IMR-90 (cell line): ENCODE measurements at places on chromosomes 13 and 19. TPM values are rescaled to one million over a fixed set of nuclear protein-coding genes. Genes with fewer than 3 reads are reported as not detected.

DNA sequence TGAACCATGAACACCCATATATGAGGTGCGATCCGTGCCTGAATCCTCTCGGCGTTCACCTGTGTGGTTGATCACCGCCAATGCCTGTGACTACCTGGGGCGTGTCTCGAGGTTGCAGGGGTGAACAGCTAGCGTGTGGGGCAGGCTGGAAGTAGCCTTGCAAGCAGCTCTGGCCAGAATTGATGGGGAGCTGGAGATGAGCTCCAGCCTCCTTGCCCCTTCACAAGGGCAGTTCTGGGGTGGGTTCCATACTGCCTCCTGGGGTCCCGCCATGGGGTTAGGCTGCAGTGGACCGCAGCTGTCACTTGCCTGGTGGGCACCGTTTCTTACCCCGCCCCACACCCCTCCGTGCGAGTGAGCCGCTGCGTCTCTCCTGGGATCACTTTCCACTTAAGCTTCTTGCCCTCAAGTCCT lies 154.5 kb upstream of the SOX1 start:
- H3K36me3 ChIP-seq = no peaks in the 10 kb centered on the region
- DNase-seq = no peak
- no peak overlapping the region for H3K27ac ChIP-seq
- H3K4me3 ChIP-seq = no peak overlapping the region
- H3K27me3 ChIP-seq = no peaks in the 10 kb centered on the region
- H3K4me1 ChIP-seq = no peaks in the 10 kb centered on the region

Gene CERS1
- 0.56 and 0.90 TPM in 2 replicates for total RNA-seq

DNA sequence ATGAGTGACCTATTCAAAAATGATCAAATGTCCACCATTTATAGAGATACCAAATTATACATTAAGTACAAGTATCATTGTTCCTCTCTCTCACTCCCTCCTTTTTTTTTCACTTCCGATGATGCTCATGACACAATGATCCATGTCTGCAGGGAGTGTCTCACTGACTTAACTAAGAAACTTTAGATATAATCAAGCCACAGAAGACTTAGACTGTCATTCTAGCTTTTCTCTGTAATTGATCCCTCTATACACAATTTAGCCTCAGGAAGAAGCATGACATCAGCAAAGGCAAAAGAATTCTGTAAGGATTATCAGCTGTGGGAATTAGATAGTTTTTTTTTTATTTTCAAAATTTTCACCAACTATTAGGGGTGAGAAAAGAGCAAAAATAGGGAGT lies 734.9 kb upstream of the PCDH9 start:
- no peaks in the 10 kb centered on the region for H3K36me3 ChIP-seq
- no peak for DNase-seq
- H3K27ac ChIP-seq = no peak overlapping the region
- no peaks in the 10 kb centered on the region for H3K27me3 ChIP-seq
- H3K4me1 ChIP-seq = no peaks in the 10 kb centered on the region
- H3K4me3 ChIP-seq = no peak overlapping the region

DNA sequence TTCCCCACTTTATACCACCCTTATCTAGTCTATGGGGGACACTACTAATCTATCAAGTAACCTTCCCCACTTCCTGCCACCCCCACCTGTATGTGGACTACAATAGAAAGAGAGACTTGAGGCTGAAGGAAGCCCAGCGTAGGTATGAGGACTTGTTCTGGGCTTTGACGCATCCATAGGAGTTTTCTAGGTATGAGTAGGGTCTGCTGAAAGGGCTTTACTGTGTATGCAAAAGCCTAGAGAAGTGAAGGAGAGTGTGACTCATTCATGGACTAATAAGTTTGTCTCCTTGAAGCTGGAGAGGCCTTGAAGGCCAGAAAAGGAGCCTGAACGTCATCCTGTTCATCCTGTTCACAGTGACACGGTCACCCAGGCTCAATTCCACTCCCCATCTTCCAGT lies 21.8 kb downstream of the TINCR start:
- no peak for DNase-seq
- no peak overlapping the region for H3K4me3 ChIP-seq

- H3K4me1 ChIP-seq = no peaks in the 10 kb centered on the region
- no peak overlapping the region for H3K4me3 ChIP-seq
- no peaks in the 10 kb centered on the region for H3K27me3 ChIP-seq
- H3K27ac ChIP-seq = no peak overlapping the region
- no peaks in the 10 kb centered on the region for H3K36me3 ChIP-seq
Measured at GRCh38 chr19:30073152-30074000, 131.3 kb downstream of the URI1 start.

DNA sequence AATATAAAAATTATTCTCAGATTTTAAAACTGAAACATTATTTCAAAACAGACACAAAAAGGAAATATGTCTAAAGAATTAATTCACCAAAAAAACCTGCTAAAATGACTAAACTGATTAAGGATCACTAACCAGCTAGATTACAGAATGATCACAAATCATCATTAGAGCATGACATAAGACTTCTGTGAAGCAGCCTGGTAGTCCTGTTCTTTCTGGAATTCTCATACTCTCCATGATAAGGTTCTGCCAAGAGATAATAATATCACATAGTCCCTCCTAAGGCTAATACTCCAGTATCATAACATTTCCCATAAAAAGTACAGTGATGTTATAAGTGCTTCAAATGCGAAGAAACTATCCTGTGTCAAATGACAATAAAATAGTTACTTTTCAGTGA lies 1814.9 kb downstream of the SLITRK5 start:
- H3K4me3 ChIP-seq = no peak overlapping the region
- H3K27ac ChIP-seq = no peak overlapping the region
- no peaks in the 10 kb centered on the region for H3K36me3 ChIP-seq
- no peak for DNase-seq
- no peaks in the 10 kb centered on the region for H3K27me3 ChIP-seq

DNA sequence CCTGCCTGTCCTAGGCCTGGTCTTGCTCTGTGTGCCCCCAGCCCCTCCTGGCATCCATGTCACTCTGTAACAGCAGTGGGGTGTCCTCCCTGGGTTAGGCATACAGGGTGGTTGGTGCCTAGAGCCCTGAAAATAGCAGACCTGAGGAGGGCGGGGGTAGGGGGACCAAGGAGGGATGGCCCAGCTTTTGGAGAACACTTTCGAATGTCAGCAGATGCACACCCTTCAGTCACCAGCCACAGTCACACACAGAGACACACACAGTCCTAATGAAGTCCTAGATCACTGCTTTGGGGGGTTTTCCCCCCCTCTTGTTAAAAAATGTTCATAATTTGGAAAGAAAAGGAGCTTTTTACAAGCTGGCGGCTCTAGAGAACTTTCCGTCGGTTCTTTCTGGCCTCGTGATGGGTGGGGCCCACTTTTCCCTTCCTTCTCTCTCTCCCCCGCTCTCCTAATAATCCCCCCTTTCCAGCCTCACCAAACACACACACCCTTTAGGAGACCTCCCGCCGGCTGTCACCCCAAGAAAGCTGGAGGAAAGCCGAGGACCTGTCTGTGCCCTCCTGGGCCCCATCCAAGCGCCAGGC lies 47.9 kb downstream of the LYL1 start:
- H3K27ac ChIP-seq = peak overlapping the region; percentile 100
- no peak overlapping the region for H3K4me3 ChIP-seq
- H3K4me1 ChIP-seq = peaks cover 72% of the 10 kb centered on the region
- H3K36me3 ChIP-seq = peaks cover 7% of the 10 kb centered on the region; the same call in 1 of the 2 replicates

DNA sequence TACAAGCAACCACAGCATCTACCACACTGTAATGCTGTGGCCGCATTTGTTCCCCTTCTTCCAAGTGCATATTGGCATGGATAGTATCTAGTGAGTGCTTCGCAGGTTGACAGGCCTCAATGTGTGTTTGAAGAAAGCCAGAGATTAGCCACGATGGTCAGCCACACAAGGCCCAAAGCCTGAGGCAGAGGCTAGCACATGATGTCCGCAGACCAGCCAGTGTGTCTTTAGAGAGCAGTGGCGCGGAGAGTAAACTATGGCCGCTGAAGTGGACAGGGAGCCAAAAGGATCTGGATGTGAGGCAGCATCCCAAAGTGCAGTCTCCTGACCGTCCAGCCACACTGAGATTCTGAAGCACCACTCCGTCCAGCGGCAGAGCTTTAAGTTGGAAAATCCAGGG lies 36.0 kb downstream of the BRD4 start:
- H3K4me3 ChIP-seq = no peak overlapping the region
- H3K27me3 ChIP-seq = no peaks in the 10 kb centered on the region
- H3K27ac ChIP-seq = no peak overlapping the region
- peaks cover 1% of the 10 kb centered on the region; the same call in 1 of the 2 replicates for H3K36me3 ChIP-seq
- peaks cover 56% of the 10 kb centered on the region for H3K4me1 ChIP-seq

DNA sequence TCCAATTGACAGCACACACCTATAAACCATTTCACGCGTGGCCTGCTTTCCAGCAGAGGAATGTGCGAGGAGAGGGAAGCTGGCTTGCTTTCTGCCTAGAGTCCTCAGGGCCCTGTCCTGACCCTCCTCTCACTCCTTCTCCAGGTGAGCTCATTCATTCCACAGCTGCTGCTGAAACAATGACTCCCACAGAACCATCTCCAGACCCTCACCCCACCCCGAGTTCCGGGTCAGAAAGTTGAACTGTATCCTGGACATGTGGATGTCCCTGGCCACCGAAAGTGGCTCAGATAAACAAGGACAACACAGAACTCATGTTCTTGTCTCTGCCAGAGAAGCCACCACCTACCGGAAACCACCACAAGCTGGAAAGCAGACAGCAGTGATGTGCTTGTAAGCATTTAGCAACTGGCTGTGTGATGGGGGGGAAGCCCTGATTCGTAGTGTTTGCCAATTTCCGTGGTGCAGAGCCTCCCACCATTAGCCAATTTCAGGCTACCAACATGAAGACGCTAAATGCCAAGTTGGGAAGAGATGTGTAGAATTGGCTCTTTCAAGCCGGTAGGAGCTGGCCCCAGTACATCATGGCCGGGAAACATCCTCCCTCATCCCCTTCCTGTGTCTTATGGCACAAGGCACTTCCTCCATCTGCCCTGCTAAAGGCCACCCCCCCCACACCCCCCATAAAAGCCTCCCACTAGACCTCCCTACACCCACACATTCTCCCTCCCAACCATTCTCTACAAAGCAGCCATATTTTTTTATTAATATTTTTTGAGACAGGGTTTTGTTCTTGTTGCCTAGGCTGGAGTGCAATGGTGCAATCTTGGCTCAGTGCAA lies 5.0 kb downstream of the SYCE2 start:
- H3K36me3 ChIP-seq = no peaks in the 10 kb centered on the region
- no peaks in the 10 kb centered on the region for H3K27me3 ChIP-seq
- H3K27ac ChIP-seq = no peak overlapping the region
- no peak for DNase-seq
- no peak overlapping the region for H3K4me3 ChIP-seq
- H3K4me1 ChIP-seq = peaks cover 6% of the 10 kb centered on the region

DNA sequence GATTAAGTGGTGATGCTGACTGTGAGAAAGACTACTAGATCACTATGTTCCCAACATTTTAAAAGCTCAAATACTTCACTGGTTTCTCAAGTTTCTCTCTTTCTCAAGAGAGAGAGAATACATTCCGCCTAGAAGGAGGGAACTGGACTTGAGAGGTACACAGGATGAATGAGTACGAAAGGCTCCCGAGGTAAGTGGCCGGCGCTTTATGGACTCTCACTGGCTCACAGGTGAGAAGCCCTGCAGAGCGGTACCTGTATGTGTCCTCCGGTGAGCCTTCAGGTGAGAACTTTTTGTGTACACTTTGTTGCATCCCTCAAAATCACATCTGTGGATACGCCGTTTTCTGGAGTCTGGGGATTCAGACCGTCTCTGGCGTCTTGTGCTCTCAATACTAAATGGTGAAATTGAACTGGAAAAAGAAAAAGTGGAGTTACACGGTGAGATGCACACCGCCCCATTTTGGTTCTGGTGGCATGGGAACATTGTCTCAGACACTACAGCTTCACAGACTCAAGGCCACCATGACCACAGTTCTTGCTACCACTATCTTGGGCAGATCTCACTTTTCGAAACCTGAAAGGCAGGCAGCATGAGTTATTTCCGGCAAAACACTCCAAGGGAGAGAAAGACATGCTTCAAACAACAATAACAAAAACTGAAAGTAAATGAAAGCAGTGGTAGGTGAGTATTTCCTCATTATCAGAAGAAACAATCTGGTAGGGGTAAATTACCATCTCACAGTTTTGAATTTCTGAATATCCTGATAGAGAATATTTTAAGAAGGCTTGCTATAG lies 418.9 kb downstream of the KLF12 start:
- no peaks in the 10 kb centered on the region for H3K27me3 ChIP-seq
- H3K36me3 ChIP-seq = peaks cover 15% of the 10 kb centered on the region
- H3K27ac ChIP-seq = no peak overlapping the region
- no peak overlapping the region for H3K4me3 ChIP-seq

- no peak for DNase-seq
- H3K4me1 ChIP-seq = no peaks in the 10 kb centered on the region
- no peak overlapping the region for H3K27ac ChIP-seq
- peaks cover 69% of the 10 kb centered on the region for H3K27me3 ChIP-seq
- no peaks in the 10 kb centered on the region for H3K36me3 ChIP-seq
Measured at GRCh38 chr19:8148410-8149260, 757 bp downstream of the FBN3 start.

GRCh38 chr13:33218426-33218825 lies 67.1 kb downstream of the STARD13 start:
- no peaks in the 10 kb centered on the region for H3K27me3 ChIP-seq
- H3K27ac ChIP-seq = peak overlapping the region; percentile 18; the same call in 1 of the 2 replicates
- no peak for DNase-seq
- peaks cover 12% of the 10 kb centered on the region for H3K36me3 ChIP-seq
- H3K4me3 ChIP-seq = no peak overlapping the region
- H3K4me1 ChIP-seq = peaks cover 29% of the 10 kb centered on the region

GRCh38 chr13:32253911-32254399 lies 61.2 kb downstream of the ZAR1L start:
- H3K36me3 ChIP-seq = peaks cover 13% of the 10 kb centered on the region
- H3K4me3 ChIP-seq = no peak overlapping the region
- no peak for DNase-seq
- no peaks in the 10 kb centered on the region for H3K27me3 ChIP-seq
- no peaks in the 10 kb centered on the region; the same call in 1 of the 2 replicates for H3K4me1 ChIP-seq

GRCh38 chr13:110170882-110171281 lies 136.1 kb downstream of the COL4A1 start:
- no peaks in the 10 kb centered on the region for H3K4me1 ChIP-seq
- no peak for DNase-seq
- H3K27me3 ChIP-seq = no peaks in the 10 kb centered on the region
- H3K4me3 ChIP-seq = no peak overlapping the region
- peaks cover 76% of the 10 kb centered on the region for H3K36me3 ChIP-seq
- no peak overlapping the region for H3K27ac ChIP-seq

- no peak for DNase-seq
- H3K27me3 ChIP-seq = no peaks in the 10 kb centered on the region
- H3K4me3 ChIP-seq = no peak overlapping the region
Measured at GRCh38 chr19:58514564-58515022, 2.8 kb upstream of the SLC27A5 start.

- no peaks in the 10 kb centered on the region for H3K36me3 ChIP-seq
- no peaks in the 10 kb centered on the region for H3K4me1 ChIP-seq
- H3K4me3 ChIP-seq = no peak overlapping the region
- DNase-seq = no peak
- H3K27ac ChIP-seq = no peak overlapping the region
Measured at GRCh38 chr19:41569481-41570150, 6.3 kb upstream of the CEACAM21 start.

DNA sequence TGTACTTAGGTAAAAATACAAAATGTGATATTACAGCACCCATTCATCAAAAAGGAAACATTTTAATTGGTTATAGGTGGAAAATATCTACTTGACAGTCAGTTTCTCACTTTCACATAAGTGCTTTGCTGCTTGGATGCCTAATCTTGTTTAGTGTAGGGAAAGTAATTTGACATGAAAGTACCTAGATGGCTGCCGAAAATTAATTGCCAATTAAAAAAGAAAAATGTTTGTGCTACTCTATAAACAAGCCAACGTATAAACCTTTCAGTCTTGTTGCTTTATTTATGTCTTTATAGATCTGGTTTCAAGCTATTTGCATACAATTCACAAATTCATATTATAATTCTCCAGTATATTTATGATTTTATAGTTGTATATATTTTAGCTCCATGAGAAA lies 729.9 kb downstream of the DACH1 start:
- no peak overlapping the region for H3K27ac ChIP-seq
- no peak for DNase-seq
- H3K4me1 ChIP-seq = no peaks in the 10 kb centered on the region
